ENCODE measurements at places on chromosomes 12 and 14. TPM values are rescaled to one million over a fixed set of nuclear protein-coding genes. Genes with fewer than 3 reads are reported as not detected.

Gene PPP4R4
- 1.4 TPM for total RNA-seq

Gene TMBIM4
- 51.7 TPM for total RNA-seq

Gene MYF5
- total RNA-seq = not detected

Gene RND1
- 0.26 TPM for total RNA-seq

Gene FSCB
- total RNA-seq = not detected

Gene FGF23
- not detected for total RNA-seq

Gene GUCY2C
- total RNA-seq = not detected

Gene KRT4
- not detected for total RNA-seq

Gene SERPINA9
- not detected for total RNA-seq

Gene TUNAR
- not detected for total RNA-seq

Gene BICDL1
- not detected for total RNA-seq

Gene OAS3
- 5.5 TPM for total RNA-seq

Gene B4GALNT3
- total RNA-seq = 0.13 TPM

Gene DNAL1
- total RNA-seq = 11.0 TPM

Gene DERA
- 29.1 TPM for total RNA-seq

Gene RAPGEF3
- total RNA-seq = 3.9 TPM

Gene PMEL
- total RNA-seq = 0.65 TPM

Gene ADGRD1
- total RNA-seq = 3.1 TPM

Gene SDS
- not detected for total RNA-seq

Gene ASCL1
- not detected for total RNA-seq

Gene COA8
- total RNA-seq = 17.7 TPM
